ENCODE measurements at places on chromosomes 5 and 9.

- peak; percentile 49 for DNase-seq
Observed at GRCh38 chr5:159017786-159018185, 81.9 kb downstream of the EBF1 start.

- DNase-seq, result no peak
Observed at GRCh38 chr5:9062873-9063272, 483.0 kb downstream of the SEMA5A start.

DNA sequence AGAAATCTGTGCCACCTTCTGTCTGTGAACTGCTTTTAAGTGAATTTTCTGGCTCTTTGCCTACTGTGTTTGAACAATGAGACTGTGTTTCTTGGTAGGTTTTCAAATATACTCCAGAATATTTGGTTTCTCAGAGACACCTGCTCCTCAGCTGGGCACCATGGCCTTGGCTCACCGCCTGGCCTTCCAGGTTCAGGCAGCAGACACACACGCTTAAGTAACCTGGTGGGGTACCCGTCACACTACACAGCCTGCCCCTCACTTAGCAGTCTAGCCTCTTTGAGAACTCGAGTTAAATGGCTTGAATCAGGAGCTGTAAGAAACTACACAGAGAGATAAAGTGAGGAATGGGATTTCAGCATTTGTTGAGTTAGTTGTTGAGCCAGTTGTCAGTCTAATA, 530.5 kb downstream of the MTRR start:
- no peak for DNase-seq

DNA sequence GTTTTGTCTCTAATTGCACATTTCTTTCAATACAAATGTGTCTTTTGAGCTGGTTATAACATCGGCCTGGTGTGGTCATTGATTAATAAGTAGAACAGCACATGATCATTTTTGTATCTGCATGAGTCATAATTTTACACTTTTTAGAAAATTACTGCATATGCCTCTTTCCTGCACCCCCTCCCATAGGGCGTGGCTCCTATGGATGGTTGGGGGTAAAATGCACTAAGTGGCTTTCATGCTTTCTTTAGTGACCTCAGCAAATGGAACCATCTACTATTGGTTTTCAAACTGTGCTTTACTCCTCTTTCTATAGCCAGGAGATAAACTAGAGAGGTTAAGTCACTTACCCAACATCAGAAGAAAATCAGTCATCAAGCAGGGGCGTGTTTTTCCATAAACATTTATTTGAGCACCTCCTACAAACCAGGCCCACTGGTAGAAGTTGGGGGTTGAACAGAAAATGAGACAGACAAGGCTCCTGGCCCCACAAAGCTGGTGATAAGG, 3.8 kb downstream of the ANXA6 start:
- no peak for DNase-seq

- DNase-seq, result peak; percentile 24
Observed at GRCh38 chr9:97412626-97413385, 910 bp downstream of the TDRD7 start.

GRCh38 chr5:14513266-14513665, 68.3 kb upstream of the OTULINL start:
- no peak for DNase-seq

GRCh38 chr9:26727471-26727870, 165.1 kb downstream of the CAAP1 start:
- DNase-seq, result no peak

- DNase-seq, result no peak
Observed at GRCh38 chr5:97010606-97011005, 74.7 kb downstream of the LNPEP start.

GRCh38 chr9:75889977-75890471, 449 bp upstream of the PCSK5 start:
- peak; percentile 50 for DNase-seq

Measured in AG08395 (cell line).